Central memory CD4-positive, alpha-beta T cell (primary cell): ENCODE measurements at places on chromosomes 12 and 14.

DNA sequence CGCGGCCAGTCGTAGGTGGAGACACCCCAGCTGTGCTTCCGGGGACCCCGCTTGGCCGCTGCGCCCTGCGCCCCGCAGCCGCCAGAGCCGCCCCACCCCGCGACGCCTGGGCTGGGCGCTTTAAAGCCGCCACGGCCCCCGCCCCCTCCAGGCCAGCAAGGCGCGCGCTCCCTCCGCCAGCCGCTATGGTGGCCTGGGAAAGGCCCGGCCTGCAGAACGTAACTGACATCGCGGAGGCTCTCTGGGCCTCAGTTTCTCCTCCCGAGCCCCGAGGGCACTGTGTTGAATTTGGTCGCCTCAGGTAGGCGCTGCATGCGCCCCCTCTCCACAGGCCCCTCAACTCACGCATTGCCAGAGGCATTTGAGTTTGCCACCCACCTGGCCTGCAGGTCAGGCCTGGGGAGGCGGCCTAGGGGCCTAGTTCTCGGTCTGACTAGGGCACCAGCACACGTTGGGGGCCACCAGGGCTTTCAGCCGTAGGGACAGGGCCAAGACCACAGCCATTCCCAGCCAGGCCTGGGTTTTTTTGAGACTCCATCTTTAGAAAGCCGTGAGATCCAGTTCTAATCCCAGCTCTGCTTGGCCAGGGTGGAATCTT, at the start of gene NGB:
NGB (minus strand) TSS at position 94 of the 598 bp plus-strand sequence. CDS start 269 bp downstream, outside the sequence.
- no peak for DNase-seq

- DNase-seq, result peak; percentile 16
Observed at GRCh38 chr12:52213564-52214420, 19.3 kb upstream of the KRT7 start.

DNA sequence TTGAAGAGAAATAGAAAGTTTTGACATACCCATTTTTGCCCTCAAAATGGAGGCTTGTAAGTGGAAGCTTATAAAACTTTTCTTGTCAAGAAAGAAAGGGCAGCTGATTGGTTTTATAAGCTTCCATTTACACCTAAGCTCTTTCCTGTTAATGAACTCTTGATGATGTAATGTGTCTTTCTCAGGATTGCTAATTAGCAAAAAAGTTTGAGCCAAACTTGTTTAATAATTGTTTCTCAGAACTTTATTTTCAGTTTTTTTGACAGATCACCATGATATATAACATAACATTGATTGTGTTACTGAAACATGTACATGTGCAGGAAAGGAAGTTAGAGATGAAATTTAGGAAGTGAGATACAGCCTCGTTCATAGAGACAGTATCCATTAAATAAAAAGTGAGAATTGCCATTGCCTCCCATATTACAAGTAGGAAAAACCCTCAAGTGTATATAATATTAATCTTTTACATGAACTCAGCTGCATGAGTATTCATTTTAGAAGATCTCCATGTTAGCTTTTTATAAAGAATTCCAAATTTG, 26.8 kb downstream of the RIC8B start:
- no peak for DNase-seq

DNA sequence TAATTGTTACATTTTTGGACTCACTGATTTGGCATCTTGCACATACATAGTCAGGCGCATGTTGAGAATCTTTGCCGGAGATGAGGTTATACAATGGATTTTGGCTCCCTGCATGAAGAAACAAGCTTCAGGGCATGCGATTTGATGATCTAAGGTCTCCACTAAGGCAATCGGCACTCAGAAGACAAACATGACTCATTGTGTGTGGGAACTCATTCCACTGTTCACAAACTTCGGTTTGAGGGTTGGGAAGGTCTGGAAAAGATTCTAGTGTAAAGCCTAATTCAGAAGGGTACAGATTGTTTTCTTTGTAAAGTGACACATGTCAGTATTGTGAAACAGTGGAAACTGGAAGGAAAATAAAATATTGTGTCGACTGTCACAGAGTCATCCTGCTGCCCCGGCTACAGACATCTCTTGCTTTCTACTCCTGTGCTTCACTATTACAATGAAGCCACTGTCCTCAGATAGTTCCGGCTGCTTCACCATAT, 192.6 kb upstream of the HMGA2 start:
- no peak for DNase-seq

DNA sequence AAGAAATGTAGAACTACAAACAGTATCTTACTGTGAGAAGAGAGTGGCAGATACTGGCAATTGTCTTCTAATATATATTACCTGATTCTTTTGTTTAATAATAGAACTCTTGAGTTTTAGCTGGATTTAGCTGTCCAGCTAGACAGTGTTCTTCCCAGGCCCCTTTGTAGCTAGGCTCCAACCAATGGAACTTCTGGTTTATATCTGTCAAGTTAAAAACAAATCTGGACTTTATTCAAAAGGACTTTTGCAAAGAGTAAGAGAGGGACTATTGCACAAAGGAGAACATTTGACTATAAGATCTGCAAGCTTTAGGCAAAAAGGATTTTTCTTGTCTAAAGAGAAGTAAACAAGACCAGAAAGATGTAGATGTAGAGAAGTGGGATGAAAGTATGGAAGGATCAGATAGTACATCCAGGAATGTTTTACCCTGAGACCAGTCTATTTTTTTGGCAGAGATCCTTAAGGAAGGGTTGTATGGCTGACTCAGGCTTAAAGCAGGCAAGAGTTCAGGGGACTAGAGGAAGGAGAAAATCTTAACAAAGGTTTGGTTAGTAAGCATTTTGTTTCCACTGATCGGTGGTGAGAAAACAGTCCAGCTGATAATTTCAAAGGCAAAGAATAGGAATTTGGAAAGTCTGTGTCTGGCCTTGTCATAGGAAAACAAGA, 111.1 kb upstream of the PLEKHA5 start:
- no peak for DNase-seq

DNA sequence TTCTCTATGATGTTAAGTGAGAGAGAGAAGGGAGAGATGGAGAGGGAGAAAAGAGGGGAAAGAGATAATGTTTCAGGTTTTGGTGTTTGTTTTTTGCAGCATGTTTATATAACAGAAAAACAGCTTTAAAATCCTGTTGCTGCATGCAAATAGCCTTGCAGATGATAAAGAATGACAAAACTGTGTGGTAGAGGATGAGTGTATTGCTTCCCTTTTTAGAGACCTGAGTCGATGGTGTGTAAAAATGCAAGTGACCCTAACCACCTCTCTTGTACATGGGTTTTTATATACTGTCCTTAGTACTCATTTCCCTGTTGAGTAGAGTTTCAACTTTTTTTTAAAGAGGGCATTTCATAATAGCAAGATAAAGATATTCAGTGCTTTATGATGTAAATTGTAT, 249.1 kb downstream of the AKAP6 start:
- no peak for DNase-seq

- no peak for DNase-seq
Observed at GRCh38 chr12:11688831-11689230, 39.4 kb downstream of the ETV6 start.

DNA sequence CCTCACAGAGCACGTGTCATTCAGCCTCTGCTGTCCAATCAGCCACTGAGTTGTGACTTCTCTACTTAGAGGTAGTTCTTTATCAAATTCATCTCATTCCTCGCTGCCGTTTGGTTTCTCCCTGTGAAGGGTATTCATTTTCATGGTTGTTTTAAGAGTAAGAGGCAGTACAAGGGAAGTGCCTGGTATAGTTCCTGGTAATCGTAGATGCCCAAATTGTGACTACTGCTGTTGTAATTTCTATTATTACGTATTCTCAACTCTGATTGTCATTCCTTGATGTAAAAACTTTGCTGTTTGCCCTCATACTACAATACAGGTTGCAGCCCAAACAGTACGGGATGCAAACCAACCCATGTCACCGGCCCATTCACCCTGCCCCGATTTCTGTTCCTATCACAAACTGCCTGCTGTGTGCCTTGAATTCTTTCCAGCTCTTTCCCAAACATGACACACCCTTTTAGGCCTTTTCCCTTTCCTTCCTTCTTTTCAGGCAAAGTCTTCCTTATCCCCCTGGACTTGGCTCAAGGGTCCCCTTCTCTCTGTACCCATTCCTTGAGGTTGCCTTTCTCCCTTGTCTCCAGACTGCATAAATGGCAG, 93.0 kb downstream of the SLC25A47 start:
- no peak for DNase-seq

- DNase-seq, result no peak
Observed at GRCh38 chr12:103620395-103620794, 33.3 kb downstream of the STAB2 start.

DNA sequence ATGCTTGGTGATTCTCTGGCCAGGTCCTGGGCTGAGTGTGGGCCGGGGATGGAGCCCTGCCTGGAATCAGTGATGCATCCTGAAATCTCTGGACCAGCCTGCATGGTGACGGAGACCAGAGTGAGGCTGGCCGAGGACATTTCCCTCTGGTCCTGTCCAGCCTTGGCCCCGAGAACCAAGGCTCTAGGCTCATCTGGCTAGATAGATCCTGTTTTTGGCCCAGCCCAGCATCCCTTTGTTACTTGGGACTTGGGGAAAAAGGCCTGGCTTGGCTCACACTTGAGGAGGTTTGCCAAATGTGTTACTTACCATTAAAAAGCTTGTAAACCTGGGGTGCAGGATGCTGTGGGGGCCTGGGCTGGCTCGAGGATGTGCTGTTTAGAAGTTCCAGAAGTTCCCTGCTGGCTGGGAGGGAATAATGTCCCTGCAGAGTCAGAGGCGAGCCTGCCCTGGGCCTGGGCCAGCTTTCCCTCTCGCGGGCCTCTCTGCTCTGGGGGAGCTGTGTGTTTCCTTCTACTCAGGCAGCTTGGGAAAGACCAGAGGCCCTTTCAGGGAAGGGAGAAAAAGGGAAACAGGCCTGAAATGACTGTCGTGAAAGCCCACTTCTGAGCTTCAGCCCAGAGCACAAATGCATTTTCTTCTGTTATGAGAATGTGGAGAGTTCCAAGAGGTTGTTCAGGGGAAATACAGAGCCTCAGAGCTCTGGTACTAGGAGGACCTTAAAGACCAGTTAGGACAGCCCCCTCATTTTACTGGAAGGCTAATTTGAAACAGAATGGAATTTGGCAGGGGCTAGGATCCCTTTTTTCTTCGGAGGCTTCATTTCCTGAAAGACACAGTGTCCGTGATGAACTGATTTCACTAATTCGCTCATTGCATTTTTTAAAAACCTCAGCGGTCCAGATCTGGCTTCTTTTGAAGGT, 47.2 kb upstream of the CTDSP2 start:
- no peak for DNase-seq

DNA sequence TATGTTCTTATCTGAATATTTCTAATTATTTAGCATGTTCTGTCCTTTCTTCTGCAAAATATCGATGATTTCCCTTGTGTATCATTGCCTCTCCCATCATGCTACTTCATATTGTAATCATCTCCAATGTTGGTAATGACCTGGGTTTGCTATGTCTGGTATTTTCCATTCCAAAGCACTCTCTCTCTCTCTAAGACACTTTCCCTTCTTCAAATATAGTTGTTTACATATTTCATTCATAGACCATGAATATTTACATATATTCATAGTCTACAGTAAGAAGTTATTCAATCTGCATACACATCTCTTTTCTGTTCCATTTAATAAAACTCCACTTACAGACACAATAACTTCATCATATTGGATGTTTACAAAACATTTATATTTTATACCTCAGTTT, 1516.5 kb upstream of the FLRT2 start:
- DNase-seq, result no peak

DNA sequence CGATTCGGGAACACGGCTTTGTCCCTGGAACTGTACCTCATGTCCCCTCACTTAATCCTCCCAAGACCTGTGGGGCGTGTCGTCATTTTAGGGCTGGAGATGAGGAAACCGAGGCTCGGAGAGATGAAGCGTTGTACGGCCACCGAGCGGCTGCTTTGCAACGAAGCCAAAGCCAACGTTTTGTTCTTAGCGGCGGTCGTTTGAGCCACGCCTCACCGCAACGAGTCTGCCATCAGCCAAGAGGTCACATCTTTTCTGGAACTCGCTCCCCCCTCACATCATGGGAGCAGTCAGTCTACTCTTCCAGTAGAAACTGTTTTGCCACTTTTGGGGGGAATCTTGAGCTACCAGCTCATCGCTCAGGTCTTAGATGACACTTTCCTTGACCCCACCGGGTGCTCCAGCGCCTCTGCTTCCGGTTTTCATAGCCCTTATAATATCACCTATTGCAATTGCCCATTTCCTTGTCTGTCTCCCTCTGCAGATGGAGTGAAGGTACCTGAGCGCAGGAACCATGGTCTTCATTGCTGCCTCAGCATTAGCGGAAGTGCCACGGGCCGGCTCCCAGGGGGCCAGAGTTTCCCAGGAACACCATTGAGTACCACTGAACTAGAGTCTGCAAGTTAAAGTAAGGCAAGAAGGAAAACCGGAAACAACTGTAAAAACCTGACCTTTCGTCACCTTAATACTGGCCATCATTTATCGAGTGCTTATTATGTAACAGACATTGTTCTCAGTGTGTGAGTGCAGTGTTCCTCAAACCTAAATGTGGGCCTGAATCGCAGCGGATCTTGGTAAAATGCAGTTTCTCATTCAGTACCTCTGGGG, 19.6 kb downstream of the NINJ2 start:
- no peak for DNase-seq

GRCh38 chr14:32408018-32408417, 78.9 kb downstream of the AKAP6 start:
- no peak for DNase-seq

- no peak for DNase-seq
Observed at GRCh38 chr14:73727166-73727565, 13.0 kb upstream of the PNMA1 start.

DNA sequence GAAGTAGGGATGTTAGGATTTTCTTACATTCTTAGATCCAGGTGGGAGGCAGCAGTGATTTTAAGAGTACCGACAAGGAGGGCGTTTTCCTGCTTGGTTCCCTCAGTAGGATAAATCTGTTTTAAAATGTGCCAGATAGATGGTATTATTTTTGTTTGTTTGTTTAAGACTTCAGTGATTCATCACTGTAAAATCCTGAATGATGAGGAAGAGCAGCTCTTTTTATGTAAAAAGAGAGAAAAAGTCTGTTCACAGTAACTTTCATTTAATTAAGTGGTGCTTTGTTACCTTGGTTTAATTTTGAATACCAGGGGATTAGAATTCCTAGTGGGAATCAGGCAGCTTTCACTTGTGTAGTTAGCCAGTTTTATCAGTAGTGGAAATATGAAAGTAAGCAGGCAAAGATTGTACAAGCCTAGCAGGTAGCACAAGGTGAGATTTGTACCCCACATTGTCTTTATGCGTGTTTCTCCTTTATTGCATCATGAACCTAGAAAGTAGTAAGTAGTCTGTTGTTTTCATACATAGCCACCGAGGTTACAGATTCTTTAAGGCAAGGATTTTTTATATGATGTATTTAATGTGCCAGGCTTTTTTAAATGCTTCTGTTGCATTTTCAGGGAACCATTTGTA, 349.6 kb downstream of the CCDC91 start:
- DNase-seq, result no peak

- DNase-seq, result no peak
Observed at GRCh38 chr14:25050269-25051150, 563 bp upstream of the STXBP6 start.

GRCh38 chr12:123519141-123520001, 14.1 kb downstream of the RILPL1 start:
- no peak for DNase-seq

- DNase-seq, result no peak
Observed at GRCh38 chr12:16121953-16122352, 155.5 kb downstream of the SLC15A5 start.
